H9 (cell line): ENCODE measurements at places on chromosomes 2 and 18.

DNA sequence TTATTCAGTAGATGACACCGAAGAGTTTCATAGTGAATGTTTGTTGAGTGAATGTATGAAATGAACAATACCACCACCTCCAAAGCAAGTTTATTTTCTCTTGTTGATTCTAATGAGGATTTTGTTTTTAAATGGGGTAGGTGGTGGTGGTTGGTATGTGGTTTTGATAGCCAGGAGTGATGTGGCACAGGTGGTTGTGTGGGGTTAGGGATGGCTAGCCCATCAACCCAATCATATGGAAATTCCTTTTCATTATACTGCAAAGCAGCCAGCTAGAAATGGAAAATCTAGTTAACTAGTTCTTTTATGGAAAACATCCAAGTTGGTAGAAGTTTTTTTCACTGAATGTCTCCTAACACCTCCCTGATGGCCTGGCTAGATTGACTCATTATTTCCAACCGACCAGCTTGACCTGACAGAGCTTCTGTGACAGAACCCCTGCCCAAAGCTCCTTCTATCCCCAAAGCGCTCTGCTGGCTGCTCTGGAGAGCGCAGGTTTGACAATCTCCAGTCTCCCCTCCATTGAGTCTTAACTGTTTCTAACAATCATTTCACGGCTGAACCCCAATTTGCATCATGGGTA is 376.9 kb downstream of the MTX2 start:
- peak; percentile 49 for DNase-seq

DNA sequence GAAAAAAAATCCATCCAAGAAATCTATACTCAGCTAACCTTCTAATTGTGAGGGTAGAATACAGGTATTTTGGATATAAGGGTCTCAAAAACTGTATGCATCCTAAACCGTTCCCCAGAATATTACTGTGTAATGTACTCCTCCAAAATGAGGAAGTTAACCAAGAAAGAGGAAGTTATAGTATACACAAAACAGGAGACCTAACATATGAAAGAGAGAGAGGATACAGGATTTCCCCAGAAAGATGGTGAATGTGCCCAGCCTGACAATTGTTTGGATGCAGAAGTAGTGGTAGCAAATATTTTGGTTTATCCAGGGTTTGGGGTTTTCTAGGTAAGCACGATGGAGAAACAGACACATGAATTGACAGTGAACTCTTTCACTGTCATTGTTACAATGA is 50.6 kb downstream of the GALNT3 start:
- DNase-seq = no peak

DNA sequence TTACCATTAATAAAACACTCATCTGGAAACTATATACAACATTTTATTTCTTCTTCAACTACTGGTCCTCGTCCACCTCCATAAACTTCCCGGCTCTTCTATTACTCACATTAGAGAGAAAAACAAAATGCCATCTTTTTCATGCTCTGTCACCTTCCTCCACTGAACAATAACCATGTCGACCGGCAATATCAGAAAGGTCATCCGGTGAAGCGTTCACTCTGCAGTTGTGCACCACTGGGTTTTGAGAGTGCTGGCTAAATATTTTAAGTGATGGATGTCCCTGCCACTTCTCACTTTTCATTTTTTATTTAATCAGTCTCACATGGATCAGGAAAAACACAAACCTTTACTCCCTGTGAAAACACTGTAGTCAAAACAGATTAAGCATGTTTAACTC is 48.2 kb downstream of the SPP2 start:
- DNase-seq = no peak

DNA sequence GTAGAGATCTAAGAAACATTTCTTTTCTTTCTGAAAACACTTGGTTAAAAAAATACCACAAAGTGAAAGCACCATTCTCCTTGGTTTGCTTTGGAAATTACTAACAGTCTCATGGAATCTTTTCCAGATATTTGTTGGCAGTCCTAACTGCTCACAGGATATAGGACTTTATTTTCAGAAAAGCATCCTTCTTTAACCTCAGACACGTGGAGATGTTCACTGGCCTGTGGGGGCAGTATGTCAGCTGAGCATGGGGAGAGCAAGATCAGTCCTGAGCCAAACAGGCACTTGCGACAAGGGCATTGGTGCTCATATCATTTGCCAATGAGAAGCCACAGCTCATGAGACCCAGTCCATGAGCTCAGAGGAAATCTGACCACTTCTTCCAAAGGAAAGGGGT is 371.9 kb downstream of the NBAS start:
- DNase-seq = peak; percentile 46

- DNase-seq = no peak
Observed at GRCh38 chr2:86309966-86310365, 27.5 kb downstream of the REEP1 start.

DNA sequence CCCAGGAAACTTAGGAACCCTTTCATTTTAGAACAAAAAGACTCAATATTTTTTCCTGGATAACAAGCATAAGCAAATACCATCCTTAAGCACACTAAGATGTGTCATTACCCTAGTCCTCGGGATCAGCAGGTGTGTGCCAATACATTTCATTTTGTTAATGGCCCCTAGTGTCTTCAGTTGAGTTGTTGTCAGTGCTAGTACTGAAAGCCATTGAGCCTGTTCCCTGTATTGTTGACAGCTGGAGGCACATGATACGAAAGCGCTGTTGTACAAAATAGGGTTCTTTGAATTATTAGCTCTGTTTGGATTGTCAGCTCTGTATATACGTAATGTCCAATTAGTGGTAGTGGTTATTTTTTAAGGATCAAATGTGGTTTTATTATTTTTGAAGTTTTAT is 29.5 kb downstream of the VAPA start:
- DNase-seq = no peak

DNA sequence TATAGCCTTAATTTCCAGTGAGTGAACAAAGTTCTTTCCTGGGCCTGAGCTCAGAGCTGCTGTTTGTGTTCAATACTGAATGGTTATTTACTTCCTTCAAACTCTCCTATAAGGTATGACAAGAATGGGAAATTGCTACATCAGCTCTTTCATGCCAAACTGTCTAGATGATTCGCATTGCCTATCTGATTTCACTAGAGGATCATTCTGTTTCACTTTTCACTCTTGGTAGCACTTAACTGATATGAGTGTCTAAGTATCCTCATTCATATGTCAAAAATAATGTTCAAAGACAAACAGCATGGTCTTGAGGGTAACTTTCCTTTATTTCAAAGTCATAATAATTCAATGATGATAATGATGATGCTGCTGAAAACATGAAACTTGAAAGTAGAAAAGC is 32.9 kb upstream of the SCG2 start:
- DNase-seq = no peak

DNA sequence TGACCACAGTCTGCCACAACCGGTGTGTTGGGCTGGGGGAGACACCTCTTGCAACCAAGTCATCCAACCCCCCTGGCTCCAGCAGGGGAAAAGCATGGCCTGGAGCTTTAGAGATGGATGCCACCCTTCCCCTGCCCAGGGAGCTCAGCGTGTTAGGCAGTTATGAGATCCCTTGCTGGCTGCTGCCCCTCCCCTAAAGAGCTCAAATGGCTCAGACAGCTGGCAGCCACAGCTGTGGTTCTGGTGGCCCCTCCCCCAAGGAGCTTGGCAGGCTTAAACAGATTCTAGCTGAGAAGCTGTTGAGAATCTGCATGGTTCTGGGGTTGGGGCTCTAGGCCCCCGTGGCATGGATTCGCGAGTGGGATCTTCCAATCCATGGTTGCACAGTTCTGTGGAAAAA is 64.7 kb downstream of the TEX51 start:
- DNase-seq = no peak

DNA sequence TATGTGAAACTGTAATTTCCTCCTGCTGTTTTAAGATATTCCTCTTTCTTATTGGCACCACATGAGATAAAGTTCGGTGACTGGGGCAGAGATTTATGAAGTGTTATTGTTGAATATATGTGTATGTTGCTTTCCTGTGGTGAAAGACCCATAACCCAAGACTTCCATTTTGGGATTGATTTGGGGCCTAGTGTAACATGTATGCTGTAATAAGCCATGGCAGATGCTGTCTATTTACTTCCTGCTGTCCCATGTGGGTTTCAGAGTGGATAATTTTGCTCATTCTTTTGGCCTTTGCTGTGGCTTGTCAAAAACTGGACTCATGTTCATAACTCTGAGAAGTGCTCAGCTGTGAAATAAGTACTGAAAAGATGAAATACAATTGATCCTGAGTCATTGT is 10.8 kb upstream of the MYO1B start:
- DNase-seq = no peak

GRCh38 chr2:145288650-145289496 is 769.0 kb upstream of the ZEB2 start:
- DNase-seq = no peak

DNA sequence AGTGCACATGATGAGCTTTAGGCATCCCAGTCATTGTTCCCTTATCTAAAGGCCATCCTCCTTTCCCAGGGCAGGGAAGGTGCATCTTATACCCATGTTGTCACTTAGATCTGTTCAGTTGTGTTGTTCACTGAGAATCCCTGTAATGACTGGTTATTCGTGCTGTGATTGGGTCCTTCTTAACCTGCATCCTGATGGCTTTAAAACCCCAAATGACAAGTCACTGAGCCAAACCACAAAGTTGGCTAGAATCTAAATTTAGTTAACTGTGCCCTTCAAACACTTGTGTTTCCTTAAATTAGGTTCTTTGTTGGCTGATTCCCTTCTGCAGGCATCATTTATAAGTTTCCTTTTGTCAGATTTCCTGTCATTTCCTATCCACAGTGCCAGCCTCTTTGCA is 58.5 kb upstream of the SLC16A14 start:
- no peak for DNase-seq

DNA sequence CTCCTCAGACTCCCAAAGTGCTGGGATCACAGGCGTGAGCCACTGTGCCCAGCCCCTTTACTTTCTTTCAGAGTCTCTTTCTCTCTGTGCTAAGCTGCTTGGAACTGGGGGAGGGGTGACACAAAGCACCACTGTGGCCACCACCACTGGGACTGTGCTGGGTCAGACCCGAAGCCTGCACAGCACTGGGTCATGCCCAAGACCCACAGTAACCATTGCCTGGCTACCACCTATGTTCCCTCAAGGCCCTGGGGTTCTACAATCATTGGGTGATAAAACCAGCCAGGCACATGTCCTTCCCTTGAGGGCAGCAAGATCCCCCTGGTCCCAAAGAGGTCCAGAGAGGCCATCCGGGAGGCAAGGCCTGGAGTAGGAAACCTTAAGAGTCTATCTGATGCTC is 9.1 kb upstream of the CAB39 start:
- no peak for DNase-seq

DNA sequence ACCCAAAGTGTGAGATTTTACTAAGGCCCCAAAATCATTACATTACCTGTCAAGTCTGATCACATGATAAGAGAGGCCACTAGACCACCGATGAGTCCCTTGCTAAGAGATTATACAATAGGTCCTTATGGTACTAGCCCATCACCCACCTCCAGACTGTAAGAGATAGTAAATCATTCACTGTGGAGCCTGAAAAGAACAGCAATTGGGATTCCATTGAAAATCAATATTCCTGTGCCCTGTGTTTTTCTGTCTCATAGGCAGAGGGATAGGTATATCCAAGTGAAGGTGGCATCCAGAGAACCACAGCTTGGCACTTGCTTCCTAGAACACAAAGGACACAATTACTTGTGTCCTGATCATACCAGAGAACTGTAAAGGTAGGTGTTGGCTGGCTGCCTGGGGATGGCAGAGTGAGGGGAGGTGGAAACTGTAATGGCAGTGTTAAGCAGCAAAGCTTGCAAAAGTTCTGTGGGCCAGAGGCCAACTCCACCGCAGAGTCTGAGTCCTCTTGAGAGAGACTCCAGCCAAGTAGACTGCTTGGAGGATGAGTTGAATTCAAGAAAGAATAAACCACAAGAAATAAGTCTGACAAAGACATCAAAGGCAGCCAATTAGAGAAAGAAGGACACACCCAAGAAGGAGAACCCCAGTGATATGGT is 102.0 kb upstream of the PIEZO2 start:
- no peak for DNase-seq

- DNase-seq = no peak
Observed at GRCh38 chr2:8479298-8479697, 202.6 kb upstream of the ID2 start.

DNA sequence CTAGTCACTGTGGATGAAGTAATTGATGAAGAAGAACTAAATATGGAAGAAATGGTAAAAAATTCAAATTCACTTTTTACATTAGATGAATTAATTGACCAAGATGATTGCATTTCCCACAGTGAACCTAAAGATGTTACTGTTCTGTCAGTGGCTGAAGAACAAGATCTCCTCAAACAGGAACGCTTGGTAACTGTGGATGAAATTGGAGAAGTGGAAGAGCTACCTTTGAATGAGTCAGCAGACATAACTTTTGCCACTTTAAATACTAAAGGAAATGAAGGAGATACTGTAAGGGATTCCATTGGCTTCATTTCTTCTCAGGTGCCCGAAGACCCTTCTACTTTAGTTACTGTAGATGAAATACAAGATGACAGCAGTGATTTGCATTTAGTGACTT is 26.6 kb upstream of the DYSF start:
- no peak for DNase-seq

- no peak for DNase-seq
Observed at GRCh38 chr18:9209279-9209678, 72.7 kb downstream of the ANKRD12 start.

DNA sequence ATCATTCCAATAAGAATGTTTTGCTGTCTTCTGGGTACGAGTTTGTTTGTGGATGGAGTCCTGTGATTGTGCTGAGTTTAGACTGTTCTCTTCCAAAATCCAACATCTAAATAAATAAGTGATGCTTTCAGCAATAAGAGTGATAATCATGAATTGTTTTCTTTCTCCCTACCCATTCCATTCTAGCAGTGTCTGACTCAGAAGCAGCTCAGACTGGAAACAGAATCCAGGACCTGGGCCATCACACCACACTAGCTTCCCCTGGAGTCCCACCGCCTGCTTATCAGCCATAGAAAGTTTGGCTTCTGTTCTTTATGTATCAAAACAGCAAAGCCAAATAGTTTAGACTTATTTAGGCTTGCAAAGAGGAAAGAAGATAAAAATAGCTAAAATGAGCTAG is 76.4 kb upstream of the CNGA3 start:
- DNase-seq = no peak

DNA sequence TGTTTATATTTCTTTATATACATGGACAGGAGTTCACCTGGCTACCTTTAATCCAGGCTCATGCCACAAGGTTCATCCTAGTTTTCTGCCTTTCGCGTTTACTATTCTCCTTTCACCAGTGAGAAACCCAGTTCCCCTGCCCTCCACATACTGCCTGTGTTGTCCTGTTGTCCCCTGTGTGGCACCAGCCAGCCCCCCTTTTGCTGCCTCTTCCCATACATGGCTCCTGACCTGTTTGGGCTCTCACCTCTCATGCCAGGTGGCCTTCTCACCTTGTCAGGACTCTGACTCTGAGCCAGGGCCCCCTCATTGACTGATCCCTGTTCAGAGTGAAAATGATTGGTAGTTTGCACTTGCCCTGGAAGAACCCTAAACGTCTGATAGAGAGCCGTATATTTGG is 13.6 kb downstream of the ASB1 start:
- no peak for DNase-seq

DNA sequence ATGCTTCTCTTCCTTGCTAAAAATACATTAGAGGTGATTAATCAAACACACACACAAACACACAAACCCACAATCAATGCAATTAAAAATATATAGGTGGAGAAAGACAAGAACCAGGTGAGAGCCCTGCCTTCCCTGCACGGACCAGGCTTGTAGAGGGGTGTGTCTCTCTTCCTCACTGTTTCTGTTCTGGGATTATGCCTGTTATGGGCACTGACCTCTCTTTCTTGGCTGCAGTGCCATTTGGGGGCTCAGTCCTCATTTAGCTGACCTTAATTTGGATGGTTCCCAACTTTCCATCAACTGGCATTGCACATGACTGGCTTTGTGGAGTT is 89.8 kb downstream of the SH3RF3 start:
- no peak for DNase-seq
